CD4-positive, alpha-beta T cell treated with Interleukin-10 for 1 hour (primary cell): ENCODE measurements at places on chromosomes 12 and 14.

- DNase-seq = no peak
Observed at GRCh38 chr14:85084344-85084743, 445.6 kb upstream of the FLRT2 start.

- DNase-seq = no peak
Observed at GRCh38 chr14:90616313-90616712, 199.9 kb downstream of the TTC7B start.

GRCh38 chr14:99708449-99708848 lies 24.4 kb downstream of the CYP46A1 start:
- DNase-seq = no peak

DNA sequence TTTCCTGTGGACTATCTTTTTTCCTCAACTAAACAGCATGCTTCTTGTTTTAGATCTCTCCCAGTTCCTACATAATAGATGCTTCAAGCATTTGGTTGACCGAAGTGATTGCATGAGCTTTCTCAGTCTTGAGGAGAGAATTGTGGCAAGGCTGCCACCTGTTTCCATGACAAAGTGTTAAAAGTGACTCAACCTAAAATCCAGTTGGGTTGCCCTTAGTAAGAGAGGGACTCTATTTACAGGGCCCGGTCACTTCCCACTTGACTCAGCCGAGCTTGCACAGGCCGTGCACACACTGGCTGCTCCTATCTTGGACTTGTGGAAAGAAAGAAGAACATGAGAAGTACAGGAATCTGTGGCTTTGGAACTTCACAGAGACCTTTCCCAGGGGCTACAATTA lies 2.1 kb upstream of the B4GALNT3 start:
- no peak for DNase-seq

GRCh38 chr12:54701940-54702592 lies 53.9 kb upstream of the DCD start:
- DNase-seq = peak; percentile 67

DNA sequence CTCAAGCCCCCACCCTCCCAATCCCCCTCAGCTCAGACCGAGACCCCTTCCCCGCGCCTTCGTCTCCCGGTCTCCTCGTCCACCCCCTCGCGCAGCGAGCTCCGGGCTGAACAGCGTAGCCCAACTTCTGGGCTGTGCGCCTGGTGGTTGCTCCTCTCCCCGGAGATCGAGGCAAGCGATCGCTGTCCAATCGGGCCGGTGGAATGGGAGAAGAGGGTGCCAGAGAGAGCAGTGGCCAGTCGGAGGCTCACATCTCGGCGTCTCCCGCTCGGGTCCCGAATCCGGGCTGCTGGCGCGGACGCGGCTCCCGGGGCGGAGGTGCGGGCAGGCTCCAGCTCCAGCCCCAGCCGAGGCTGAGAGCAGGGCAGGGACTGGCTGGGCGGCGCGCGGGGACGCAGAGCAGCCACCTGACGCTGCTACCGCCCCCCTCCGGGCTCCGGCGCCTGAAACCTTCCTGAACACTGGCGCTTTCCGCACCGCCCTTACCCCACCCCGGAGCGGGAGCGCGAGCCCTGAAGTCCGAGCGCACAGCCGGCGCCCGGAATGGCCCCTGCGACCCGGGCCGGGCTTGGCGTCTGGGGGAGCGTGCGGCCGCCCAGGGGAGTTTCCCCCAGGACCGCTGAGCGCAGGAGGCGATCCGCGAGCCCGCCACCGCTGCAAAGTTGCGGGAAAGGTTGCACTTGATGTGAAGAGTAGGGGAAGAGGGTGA lies 508 bp upstream of the KCNH5 start:
- no peak for DNase-seq

GRCh38 chr12:108855284-108856169 lies 1.9 kb downstream of the SSH1 start:
- DNase-seq = no peak

DNA sequence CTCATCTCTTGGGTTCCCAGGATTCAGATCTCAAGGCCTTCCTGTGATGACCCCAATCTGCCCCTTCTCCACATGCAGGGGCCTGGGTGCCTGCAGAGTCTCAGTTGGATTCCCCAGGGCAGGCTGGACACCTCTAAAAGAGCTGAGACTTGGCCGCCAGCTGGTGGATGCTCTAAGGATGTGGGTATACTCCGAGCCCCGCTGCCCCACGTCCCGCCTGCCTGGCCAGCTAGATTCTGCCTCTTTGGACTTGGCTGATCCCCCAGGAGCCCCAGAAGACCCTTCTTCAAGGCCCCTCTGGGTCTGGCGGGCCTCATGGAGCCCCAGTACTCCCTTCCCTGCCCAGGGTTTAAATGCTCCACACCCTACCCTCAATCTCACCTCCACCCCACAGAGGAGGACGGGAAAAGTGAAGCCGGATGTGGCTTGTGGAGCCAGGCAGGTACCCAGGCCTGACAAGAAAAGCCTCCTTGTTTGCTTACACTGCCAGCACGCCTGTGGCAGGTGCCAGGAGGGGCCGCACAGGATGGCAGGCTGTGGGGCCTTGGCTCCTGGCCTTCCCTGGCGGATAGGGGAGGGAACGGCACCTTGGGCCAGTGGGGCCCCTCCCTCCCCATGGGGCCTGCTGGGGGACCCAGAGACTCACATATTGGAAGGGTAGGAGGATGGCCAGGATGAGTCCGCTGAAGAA lies 15.1 kb downstream of the FAIM2 start:
- DNase-seq = no peak

DNA sequence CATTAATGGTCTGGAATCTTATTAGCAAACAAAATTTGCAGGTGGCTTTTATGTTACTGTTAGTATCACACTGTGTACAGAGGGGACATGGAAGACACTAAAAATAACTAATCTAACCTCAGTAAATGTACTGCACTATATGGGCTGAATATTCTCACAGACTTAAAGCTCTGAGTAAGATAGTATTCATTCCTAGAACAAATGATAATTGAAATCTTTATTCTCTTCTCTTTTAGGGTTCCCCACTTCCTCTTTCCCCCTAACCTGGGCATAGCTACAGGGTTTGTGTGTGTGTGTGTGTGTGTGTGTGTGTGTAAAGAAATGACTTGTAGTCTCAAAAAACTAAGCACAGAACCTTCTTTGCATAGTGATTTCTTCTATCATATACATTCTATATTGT lies 21.4 kb upstream of the HECTD1 start:
- no peak for DNase-seq

GRCh38 chr12:2941524-2941923 lies 17.7 kb upstream of the TEAD4 start:
- no peak for DNase-seq

GRCh38 chr14:94171208-94171607 lies 2.9 kb upstream of the PPP4R4 start:
- DNase-seq = no peak

DNA sequence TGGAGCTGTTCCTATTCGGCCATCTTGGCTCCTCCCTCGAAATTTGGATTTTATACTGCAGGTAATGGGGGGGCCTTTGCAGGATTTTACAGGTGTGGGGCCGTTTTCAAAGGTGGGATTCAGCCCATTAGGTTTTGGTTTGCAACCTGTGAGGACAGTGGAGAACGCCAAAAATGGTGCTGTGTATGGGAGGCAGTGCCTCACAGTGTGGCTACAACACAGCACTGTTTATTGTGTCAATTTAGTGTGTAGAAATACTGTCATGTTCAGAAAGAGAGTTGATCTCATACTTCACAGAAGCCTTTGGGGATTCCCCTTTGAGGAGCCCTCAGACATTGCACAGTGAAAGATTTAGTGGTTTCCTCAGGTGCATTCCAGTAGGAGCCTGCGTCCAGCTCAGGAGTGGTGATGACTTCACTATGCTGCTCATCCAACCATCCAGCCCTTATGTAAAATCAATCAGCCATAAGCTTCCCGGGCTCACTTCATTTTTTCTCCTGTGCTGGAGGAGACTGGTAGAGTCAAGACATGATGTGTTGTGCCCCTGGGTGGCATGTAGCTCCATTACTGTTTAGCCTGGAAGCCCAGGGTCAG lies 92.7 kb upstream of the PRMT8 start:
- no peak for DNase-seq

GRCh38 chr12:6076776-6077691 lies 47.4 kb downstream of the VWF start:
- no peak for DNase-seq

GRCh38 chr14:53953828-53954550 lies 2.6 kb downstream of the BMP4 start:
- DNase-seq = no peak

DNA sequence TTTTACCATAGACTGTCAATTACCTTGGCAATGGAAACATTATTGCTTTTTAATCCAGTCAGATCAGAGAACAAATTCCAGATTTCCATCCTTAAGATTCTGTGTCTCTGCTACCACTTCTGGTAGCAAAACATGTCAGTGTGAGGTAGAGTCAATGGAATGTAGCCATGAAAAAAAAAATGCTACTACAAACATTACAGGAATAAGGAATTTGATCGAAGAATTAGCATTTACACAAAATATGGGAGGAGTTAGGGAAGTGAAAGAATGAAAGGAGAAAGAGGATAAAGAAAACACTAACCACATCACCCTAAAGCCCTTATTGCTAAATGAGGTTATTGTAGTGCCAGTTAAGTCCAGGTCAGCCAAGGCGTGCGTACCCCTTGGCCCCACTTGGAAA lies 9.2 kb downstream of the MED21 start:
- no peak for DNase-seq

GRCh38 chr12:104059963-104060362 lies 4.4 kb upstream of the HCFC2 start:
- DNase-seq = no peak

DNA sequence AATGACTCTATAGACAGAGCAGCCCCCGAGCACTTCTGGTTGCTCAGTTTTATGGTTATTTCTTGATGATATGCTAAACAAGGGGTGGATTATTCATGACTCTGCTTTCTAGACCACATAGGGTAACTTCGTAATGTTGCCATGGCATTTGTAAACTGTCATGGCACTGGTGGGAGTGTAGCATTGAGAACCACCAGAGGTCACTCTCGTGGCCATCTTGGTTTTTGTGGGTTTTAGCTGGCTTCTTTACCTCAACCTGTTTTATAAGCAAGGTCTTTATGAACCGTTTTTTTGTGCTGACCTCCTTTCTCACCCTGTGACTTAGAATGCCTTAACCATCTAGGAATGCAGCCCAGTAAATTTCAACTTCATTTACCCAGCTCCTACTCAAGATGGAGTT lies 1036.2 kb upstream of the FLRT2 start:
- DNase-seq = no peak

- no peak for DNase-seq
Observed at GRCh38 chr12:55057481-55057880, 37.7 kb downstream of the NEUROD4 start.

GRCh38 chr12:51976376-51977160 lies 25.1 kb downstream of the ACVR1B start:
- no peak for DNase-seq

DNA sequence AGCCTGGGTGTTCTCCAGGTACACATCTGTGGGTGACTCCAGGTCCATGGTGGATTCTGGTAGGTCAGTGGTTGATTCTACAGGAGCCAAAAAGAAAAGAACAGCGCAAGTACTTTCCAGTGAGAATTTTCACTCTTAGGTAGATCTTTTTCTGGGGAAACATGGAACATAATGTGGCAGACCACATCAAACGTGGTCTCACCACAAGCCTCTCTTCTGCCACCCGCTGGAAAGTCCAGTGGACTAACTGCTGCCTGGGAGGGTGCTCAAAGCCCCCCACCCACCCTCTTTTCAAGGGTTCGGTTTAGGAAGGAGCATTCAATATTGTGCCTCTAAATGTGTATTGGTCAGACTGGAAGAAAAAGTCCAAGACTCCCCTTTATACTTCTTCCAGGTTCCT lies 36.1 kb upstream of the PRB2 start:
- DNase-seq = no peak

DNA sequence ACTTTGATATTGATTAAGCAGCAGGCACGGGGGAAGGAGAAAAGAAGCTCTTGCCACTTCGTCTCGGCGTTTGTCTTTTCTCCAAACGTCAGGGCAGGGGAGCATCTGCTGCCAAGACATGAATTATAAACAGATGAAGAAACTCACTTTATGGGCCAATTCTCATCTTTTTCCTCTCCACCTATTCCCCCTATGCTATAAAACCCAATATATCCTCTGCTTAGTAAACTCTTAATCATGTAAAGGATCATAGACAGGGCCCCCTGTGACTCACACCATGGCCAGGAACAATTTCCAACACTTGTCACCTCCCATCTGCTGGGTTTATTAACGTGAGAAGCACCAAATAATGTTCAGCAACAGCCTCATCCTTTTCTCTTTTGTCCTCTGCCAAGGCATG lies 1092.1 kb upstream of the TMEM132C start:
- DNase-seq = no peak

DNA sequence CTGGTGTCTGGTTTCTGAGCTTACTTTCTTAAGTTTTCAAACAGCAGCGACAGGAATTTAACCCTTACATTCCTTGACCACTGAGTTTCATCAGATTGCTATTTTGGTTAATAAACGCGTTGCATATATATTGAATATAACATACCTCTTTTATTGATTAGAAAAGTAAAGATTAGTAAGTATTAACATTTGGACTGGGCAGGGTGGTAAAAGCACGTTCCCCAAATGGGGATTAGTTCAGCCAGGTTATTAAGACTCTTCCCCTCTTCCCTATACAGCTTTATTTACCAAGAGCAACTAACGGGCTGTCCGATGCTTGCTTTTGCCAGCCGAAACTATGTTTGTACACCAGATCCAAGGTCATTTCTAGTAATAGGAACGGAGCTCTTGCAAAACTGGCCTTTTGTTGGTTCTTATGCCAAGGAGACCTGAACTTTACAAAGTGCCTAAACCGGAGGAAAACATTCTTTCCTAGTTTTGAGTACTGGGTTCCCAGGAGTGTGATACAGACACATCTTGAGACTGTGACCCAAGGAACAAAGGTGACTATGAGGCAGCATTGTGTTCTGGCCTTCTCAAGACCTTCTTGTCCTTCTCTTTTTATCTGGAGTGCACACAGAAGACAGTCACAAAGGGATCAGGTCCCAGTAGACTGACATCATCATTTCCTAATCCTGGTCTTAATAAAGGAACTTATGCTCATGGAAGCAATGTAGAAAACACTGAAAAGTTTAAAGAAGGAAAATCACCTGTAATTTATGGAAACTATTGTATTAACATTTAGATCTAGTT lies 2.6 kb downstream of the GLRX5 start:
- no peak for DNase-seq

DNA sequence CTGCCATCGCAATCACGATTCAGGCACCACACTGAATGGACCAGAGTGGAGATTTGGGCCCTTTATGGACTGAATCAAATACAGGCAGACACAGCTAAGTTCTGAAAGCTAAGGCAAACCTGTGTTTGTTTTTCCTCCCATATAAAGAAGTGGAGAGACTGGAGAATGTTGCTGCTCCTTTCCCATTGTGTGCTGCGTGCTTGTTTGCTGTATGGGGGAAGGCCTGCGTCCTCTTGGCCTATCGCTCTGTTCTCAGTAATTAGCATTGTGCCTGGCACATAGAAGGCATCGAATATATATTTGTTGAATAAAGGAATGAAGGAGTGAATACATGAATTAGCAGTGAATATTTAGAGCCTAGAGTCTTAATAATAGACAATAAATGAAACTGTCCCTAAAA lies 12.4 kb downstream of the ST8SIA1 start:
- DNase-seq = no peak

DNA sequence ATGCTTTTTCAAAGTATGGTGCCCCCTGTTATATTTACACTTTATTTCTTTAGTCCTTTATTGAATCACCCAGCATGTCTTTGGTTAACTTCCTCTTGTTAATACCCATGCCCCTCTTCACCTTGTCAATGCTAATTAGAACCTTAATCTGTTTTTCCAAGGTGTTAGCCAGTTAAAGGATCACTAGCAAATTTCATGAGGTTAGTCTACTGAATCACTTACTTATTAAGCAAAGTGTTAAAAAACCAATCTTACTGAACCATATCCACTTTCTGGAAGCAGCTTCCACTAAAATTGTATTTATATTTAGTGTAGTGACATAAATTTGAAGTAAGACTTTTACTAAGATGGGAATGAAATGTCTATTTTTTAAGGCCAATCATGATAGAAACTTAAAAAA lies 27.9 kb downstream of the TAOK3 start:
- DNase-seq = no peak
